Cortex of kidney (tissue), 1 donor: ENCODE measurements at places on chromosomes 13 and 19.

DNA sequence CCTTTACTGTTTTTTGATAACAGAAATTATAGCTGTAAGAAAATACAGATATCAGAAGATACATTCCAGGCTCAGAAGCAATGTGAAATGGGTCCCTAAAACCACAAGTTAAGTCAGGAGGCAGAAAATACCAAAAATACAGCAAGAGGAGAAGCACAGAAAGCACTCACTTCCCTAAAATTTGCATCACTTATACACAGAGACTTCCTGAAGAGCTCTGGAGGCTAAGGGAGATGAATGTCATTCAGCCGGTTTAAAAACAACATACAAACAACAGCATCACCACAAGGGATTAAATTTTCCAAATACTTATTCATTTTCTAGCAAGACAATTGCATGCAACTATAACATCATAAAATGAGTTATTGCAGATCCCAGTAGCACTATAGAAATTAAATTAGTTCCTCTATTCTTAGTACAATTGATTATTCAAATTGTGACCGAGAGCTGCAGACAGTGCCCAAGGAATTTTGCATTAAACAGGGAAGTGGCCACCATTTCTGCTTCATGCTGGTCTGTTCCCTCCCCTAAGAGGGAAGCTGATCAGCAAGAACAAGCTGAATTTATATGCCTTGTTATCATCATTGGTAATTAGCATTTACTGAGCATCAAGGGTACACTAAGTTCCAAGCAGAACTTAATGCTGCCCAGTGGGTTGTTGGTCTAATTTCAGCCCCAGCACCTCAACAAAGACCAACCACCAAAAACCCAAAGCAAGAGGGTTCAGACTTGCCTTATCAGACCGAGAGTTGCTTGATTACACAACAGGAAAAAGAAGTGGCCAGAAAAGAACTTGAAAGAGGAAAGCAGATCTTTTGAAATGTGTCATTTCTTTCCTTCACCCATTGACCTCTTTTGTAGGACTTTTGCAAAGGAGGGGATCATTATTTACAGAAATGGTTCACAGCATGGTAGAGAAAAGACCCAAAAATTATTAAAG lies 140.7 kb downstream of the KCTD12 start:
- no peak for DNase-seq

DNA sequence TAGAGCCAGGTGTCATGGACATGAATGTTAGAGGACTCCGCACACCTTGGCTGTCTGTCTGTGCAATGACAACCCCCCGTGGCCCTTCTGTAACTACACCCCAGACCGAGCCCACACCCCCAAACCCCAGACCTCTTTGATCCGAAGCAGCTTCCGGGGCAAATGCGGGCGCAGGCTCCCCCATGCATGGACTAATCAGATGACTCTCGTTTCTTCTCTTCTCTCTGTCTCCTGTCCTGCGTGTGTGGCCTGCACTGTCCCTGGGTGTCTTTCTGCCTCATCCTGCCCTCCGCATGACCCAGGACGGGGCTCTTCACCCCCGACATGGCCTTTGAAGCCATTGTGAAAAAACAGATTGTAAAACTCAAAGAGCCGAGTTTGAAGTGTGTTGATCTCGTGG lies 38.9 kb downstream of the TMED1 start:
- no peak for DNase-seq

DNA sequence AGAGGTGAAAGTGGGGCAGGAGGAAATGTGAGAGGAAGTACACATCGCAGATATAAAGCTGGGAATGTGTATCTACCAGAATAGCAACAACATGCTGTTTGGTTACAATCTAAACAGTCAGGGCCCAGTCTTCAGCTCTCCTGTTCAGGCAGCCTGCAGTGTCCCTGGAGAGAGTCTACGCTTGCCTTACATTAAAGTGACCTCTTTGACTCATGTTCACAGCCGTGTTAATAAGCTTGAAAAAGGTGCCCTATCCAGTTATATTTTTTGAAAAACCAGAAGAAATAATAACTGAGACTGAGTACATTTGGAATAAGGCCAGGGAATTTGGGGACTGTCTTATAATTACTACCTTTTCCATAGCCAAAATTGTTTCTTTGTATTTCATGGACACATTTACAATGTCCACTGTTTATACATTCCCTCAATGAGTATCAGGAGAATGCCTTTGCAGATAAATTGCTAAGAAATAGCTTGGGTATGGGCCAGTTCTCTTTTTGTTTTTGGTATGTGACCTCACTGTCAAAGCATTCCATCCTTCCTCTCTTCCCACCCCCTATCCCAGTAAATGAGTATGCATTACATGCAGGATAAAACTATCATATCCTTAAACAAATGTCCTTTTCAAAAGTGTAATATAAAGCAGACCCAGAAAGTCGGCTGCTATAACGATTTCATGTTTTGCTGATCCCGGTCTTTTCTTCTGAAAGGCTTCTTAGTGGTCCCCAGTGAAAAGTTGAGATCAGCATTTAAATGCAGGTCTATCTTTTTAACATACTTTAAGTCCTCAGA lies 82.6 kb downstream of the PCDH9 start:
- DNase-seq = no peak

DNA sequence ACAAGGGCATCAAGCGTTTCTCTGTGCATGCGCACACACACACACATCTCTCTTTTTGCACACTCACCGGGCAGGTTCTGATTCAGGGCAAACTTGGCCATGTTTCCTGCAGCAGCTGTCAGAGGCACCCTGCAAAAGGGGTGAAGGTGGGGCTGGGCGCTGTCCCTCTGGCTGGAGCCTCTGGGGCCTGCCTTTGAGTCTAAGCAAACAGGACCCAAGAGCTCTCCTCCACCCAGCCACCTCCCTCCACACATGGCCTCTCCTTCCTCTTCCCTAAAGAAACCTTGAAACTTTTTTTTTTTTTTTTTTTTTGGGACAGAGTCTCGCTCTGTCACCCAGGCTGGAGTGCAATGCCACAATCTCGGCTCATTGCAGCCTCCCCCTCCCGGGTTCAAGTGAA lies 5.3 kb downstream of the KANK3 start:
- no peak for DNase-seq

GRCh38 chr19:17358395-17358794 lies 18.7 kb downstream of the PLVAP start:
- no peak for DNase-seq

GRCh38 chr13:53405616-53406015 lies 377.0 kb downstream of the OLFM4 start:
- DNase-seq = no peak
